ENCODE measurements at places on chromosomes 13 and 19.

DNA sequence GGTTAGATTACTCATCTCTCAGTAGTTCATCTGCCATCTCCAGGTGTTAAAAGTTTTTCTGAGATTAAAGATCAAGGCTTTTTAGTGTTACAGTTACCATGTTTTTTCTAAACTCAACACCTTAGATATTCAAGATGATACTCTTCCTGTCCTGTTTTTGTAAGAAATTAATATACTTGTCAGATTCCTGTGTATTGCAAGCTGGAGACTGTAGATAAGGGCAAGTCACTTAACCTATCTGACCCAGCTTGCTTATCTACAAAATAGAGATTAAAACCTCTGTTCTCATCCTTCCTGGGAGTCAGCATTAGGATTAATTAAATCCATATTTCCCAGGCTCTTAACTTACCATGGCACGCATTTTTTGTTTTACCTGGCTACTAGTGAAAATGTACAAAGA lies 25.2 kb downstream of the SUGT1 start:
- no peak for DNase-seq

DNA sequence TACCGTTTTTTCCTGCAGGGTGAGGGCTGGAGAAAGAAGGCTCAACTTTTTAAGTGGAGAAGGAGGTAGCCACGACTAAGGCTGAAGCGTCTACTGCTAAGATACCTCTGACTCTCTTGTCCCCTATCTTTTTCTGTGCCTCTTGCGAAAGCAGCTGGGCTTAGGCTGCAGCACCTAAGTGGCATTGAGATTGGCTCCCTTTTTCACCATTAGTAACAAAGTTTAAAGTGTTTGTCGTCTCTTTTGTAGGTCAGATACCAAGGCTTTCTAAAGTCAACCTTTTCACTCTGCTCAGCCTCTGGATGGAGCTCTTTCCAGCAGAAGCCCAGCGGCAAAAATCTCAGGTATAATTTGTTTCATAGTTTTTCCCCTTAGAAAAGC lies 887 bp downstream of the CDADC1 start:
- no peak for DNase-seq

- no peak for DNase-seq
These were observed 98.6 kb downstream of the IRS2 start for GRCh38 chr13:109687559-109688448.

DNA sequence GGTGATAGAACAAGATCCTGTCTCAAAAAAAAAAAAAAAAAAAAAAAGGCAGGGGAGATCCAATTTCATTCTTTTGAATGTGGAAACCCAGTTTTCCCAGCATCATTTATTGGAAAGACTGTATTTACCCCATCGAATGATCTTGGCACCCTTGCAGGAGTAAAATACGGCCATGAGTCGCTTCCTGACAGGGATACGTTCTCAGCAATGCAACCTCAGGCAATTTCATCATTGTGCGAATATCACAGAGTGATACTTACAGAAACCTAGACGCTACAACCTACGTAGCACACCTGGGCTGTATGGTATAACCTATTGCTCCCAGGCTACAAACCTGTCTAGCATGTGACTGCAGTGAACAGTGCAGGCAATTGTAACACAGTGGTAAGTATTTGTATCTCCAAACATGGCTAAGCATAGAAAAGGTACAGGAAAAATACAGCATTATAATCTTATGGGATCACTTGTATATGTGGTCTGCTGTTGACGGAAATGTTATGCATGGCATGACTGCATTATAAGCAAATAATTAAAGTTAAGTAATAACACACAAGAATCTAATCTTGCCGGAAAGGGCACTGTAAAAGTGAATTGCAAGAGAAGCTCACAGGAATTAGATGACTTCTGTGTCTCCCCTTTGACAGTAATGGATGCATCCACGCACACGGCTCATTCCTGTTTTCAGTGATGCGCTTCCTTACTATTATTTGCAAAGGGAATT lies 24.1 kb downstream of the RFX2 start:
- no peak for DNase-seq

- DNase-seq: no peak
These were observed 38.6 kb downstream of the GATAD2A start for GRCh38 chr19:19443902-19444680.

DNA sequence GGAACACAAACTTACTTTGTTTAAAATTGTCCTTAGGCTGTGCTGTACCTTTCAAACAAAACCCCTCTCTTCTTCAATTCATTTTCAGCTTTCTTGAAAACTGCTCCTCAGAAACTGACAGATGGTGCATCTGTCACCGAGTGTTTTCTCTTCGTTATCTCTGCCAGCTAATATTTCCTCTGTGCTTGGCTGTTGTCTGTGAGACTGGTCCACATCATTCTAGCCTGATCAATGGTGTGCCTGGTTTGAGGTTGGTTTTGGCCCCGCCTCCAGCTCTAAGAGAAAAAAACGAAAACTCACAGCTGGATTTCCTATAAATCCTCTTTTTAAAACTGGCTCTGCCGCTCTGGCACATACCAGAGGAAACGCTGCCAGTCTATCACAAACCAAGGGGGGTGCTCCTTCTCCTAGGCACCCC lies 79.7 kb downstream of the STARD13 start:
- no peak for DNase-seq

DNA sequence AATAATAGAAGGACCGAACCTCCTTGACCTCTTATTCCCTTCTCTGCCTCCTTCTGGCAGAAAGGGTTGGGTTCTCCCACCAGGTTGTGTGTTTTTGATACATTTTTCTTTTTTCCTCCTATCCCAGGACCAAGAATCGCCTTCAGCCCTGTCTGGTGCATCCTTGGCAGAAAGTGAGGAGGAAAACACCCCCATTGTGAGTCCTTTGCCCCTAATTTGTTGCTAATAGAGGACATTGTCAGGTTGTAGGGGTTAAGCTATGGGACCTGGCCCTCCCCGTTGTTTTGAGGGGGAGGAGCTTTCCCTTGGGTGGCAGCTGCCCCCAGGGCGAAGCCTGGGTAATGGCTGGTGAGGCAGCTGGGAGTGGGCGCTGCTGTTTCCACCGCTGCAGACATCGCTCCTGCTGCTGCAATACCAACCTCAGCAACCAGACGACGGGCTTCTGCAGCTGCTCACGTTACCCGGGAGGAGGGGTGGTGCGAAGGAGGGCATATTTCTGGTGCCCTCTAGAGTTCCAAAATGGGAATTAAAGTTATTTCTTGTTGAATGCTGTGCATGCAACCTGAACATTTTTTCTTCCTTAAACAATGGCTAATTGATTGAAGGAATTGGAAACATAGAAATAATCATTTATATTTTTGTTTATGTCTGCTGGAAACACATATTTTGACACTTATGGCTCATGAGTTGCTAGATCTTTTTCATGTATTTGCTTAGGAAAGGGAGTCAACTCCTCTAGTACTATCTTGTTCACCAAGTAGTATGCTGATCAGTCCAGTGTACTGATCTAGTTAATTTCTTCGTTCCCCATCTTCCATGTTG lies 1.5 kb downstream of the ZMYM2 start:
- DNase-seq: peak; percentile 92

DNA sequence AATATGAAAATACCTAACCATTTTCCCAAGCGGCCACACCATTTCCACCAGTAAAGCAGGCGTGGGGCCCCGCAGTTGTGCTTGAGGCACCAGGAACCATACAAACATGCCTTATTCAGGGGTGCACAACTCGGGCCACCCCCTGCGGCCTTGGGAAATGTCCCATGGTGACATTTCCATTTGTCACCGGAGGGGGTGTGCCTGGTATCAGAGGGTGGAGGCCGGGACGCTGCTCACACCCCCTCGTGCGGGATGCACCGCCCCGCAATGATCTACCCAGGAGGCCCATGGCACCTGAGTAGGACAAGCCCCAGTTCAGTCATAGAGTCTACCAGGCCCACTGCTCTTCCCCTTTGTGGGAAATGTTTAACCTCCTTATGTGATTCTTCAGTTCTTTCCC lies 218.8 kb downstream of the TEX29 start:
- no peak for DNase-seq

DNA sequence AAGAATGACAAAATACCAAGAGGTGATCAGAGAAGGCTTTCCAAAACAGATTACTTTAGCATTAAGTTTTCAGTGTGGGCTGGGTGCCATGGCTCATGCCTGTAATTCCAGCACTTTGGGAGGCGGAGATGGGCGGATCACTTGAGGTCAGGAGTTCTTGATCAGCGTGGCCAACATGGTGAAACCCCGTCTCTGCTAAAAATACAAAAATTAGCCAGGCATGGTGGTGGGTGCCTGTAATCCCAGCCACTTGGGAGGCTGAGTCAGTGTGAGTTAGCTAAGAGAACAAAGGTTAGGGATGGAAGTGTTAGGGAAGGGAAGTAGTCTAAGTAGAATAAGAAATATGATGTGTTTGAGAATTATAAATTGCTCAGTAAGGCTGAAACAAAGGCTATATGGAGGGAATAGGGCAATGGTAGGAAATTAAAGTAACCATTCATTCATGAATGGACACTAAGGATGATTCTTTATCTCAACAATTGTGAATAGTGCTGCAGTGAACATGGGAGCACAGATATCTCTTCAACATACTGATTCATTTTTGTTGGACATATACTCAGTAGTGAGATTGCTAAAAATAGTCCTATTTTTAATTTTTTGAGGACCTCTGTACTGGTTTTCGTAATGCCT lies 3.9 kb upstream of the RCBTB2 start:
- no peak for DNase-seq

- DNase-seq: no peak
These were observed 79.4 kb downstream of the MBNL2 start for GRCh38 chr13:97301382-97302095.

GRCh38 chr13:56102641-56103040 lies 1038.1 kb upstream of the PRR20A start:
- DNase-seq: no peak

DNA sequence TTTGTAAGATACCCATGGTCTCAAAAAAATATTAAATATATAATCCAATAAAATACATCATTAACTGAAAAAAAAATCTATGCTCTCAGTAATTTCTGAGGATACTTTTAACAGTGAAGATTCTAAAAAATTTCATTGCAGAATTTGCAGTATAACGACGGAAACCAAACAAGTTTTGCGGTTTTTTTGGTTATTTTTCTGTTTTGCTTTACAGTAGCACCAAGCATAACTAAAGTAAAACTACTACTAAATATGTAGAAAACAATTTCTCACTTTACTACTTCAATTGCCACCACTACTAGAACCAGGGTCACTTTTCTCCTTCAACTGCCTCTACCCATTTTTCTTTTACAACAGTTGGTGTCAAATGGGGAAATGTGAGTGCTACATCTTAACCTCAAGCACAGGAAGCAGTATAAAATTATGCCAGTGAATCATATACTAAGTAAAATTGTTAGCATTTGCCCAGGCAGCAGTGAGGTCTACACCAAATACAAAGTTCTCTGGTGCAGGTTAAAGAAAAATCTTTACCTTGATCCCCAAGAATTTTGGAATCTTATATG lies 24.1 kb downstream of the MICU2 start:
- no peak for DNase-seq

- DNase-seq: no peak
These were observed 1.7 kb downstream of the TPRX2 start for GRCh38 chr19:47860602-47861297.

DNA sequence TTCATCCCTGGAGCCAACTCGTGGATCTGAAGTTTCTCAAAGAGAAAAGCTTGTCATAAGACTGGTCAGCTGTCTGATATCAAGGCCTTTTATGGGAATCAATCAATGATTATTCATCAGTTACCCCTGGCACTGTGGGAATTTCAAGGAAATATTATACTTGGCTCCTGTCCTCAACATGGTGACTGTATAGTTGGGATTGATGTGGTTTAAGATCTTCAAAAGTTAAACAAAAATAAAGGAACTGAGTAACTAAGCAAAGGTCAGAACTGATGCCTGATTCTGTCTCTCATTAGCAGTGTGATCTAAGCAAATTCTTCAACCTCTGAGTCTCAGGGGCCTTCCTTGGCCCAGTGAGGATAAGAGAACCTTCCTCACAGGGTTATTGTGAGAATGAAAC lies 22.2 kb upstream of the SERPINE3 start:
- DNase-seq: no peak

- no peak for DNase-seq
These were observed 1775.1 kb upstream of the PCDH20 start for GRCh38 chr13:63190742-63191141.

DNA sequence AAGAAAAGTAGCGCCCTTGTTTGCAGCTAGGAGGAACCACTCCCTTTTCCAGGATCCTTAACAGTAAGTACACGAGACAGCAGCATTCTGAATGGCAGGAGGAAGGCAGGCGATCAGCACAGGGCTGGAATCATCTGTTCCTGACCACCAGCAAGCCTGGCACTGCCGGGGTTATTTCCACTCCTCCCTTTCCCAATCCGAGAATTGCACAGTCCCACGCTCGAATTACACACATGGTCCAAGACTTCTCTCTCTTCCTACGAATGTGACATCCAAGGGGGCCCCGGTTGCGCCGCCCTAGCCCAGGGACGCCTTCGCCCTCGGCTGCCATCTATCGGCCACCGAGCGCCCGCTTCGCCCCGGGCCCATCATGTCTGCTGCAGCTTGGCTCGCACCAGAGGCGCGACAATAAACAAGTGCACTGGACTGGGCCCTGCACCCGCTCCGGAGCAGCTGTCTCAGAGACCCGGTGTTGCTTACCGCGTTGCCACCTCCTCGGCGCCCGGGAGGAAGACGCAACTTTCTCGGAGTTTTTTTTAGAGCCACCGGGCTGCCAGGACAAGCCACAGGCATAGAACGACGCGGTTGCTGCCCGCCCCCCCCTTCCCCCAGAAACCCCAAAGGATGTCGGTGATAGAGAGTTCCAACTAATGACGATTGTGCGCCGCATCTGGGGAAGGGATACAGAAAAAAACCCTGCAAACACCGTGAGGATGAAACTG lies at the start of gene SLITRK5:
TSS of gene SLITRK5 (plus strand) at position 341 of the 722 bp plus-strand sequence. CDS start 4,018 bp downstream, outside the sequence.
- DNase-seq: no peak

- DNase-seq: no peak
These were observed 71.9 kb downstream of the SUCLA2 start for GRCh38 chr13:47929156-47929555.

DNA sequence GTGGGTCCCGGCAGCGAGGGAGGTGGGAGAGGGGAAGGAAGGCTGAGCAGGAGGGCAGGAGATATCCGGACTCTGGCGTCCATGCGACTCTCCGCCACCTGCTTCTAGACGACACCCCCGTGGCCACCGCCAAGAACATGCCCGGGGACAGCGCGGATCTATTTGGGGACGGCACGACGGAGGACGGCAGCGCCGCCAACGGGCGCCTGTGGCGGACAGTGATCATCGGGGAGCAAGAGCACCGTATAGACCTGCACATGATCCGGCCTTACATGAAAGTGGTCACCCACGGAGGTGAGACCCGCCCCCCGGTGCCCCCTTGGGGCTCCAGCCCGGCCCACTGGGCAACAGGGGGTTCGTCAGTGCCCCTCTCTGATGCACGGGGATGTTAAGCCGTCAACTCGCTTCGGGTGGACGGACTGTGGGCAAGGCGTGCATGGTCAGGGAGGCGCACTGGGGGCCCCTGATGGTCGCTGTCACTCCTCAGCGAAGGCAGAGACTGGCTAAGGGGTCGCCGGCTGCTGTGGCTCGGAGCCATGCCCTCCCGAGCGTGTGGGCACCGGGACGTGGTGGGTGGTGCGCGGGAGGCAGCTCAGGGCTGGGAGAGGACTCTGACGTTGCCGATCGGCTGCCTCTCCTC lies 25.1 kb upstream of the NMRK2 start:
- no peak for DNase-seq
